A549 (cell line): ENCODE measurements at places on chromosomes 12 and 14.
A peak's percentile ranks its signal among the peaks of the same experiment; 100 is the strongest.

- DNase-seq, result no peak
Measured at GRCh38 chr14:74893614-74894091, 11.9 kb downstream of the DLST start.

DNA sequence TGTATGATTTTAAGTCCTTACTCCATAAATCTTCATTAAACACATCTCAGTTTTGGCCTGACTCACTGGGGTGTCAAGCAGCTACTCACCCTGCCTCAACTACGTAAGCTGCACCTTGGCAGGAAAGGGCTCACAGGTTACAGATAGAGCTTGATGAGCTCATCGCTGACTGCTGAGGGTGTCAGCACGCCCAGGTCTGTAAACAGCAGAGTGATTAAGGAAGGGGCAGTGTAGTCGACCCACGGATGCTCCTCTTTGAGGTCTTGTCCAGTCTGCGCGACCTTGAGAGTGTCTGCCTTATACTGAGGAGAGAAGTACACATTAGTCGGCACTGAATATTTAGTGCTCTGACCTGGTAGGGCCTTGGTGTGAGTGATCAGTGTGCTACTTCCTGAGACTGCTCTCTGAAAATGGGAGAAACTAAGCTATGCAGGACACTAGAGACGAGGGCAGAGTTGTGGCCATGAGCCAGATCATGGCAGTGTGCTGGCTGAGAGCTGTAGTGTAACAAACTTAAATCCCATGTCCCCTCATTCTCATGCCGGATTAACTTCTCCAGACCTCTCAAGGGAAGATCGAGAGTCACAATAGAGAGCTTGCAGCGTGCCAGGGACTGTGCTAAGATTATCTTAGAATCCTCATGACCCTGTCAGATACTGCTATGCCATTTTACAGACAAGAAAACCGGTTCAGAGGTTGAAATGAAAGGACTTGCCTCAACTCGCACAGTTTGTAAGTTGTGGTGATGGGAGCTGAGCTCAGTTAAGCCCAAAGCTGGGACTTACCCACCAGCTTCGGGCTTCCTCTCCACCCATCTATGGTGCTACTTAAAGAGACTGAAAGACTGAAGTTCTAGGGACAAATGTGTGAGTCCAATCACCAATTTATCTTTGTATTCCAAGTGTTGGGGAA lies 11.6 kb downstream of the EIF2B1 start:
- DNase-seq, result no peak

GRCh38 chr12:103469719-103470118 lies 26.0 kb downstream of the C12orf42 start:
- DNase-seq, result no peak

- peak; percentile 18 for DNase-seq
Measured at GRCh38 chr14:54772451-54772881, 130.2 kb downstream of the GCH1 start.

GRCh38 chr12:67651132-67651695 lies 2.7 kb downstream of the DYRK2 start:
- peak; percentile 46 for DNase-seq

GRCh38 chr12:64780531-64781279 lies 21.5 kb upstream of the GNS start:
- peak; percentile 33 for DNase-seq

GRCh38 chr12:79266343-79267144 lies 402.0 kb downstream of the SYT1 start:
- DNase-seq, result no peak

DNA sequence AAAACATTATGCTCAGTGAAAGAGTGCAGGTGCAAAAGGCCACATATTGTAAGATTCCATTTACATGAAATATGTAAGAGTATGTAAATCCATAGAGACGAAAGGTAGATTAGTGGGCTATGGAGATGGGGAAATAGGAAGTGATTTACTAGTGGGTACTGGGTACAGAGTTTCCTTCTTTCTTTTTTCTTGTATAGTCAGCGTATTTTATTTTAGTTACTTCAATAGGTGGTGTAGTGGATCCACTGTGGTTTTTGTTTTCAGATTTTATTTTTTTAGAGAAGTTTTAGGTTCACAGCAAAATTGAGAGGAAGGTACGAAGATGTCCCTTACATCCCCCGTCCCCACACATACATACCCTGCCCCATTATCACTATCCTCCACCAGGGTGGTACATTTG lies 6.1 kb upstream of the CIT start:
- DNase-seq, result no peak

DNA sequence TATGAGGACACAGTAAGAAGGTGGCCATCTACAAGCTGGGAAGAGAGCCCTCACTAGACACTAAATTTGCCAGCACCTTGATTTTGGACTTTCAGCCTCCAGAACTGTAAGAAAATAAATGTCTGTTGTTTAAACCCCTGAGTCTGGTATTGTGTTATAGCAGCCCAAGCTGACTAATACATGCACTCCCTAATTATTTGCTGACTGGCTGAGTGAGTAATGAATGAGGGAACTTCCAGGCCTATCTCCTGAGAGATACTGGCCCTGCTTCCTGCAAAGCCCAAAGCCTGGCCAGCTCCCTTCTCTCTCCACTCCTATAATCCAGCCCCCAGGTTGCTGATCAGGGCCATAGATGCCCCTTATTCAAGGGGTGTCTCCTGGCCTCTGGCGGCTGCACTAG lies 120.0 kb upstream of the NOS1 start:
- DNase-seq, result no peak

GRCh38 chr12:68158432-68158831 lies 1.1 kb downstream of the IFNG start:
- DNase-seq, result no peak

DNA sequence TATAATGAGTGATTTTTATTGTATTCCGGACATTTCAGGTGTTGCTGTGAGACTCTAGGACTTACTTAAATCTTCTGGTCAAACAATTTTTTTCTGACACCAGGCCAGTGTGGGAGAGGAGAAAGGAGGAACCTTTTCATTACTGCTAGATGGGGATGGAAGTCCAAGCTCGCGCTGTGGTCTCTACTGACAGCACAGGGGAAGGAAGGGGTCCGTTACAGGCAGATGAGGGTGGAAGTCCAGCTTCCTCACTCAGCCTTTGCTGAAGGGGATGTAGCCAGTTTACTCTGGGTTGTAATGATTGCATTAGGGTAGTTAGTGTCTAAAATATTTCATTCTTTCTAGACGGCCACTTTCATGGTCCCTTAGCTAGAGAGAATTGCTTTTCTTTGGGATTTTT lies 26.3 kb upstream of the ST8SIA1 start:
- no peak for DNase-seq

DNA sequence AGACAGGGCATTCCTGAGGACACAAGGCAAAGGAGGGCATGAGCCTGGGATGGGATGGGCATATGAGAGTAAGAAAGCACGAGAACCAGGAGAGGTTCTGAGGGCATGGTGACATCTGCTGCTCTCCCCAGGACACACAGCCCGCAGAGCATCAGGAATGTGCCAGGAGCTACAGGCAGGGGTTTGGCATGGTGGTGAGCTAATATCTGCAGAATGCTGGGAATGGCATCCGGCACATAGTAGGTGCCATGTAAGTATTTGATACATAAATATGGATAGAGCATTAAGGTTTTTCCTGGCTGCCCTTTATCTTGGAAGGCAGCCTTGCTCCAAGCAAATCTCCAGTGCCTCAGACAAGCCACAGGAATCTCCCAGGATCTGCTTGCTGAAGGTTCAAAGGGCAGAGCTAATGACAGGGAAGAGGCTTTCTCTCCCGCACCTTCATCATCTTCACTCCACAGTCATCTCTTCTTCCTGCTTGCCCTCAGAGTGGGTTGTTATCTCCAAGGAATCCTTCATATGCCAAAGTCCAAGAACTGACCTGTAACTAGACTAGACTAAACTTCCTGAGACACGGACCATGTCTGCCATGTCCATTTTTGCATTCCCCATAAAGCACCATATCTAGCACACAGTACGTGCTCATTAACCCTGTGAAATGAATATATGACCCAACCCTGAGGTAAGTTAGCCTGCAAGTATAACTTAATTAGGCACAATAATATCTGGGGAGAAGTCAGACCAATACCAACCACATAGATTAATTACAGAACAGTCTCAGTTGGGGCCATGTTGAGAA lies 62.0 kb upstream of the SCN8A start:
- no peak for DNase-seq

DNA sequence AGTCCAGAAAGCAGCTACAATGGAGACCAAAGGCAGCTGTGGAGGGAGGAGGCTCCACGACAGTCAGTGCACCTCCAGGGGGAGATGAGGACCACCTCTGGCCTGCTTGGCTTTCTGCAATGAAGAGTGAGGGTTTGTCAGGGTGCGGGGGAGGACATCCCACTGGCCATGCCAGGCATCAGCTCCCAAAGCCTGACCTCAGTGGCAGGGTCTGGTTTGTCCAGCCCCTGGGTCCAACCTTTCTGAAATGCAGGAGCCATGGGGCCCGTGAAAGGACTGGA lies 35.2 kb downstream of the SLC6A12 start:
- no peak for DNase-seq

- no peak for DNase-seq
Measured at GRCh38 chr12:66337381-66338010, 35.2 kb downstream of the HELB start.

DNA sequence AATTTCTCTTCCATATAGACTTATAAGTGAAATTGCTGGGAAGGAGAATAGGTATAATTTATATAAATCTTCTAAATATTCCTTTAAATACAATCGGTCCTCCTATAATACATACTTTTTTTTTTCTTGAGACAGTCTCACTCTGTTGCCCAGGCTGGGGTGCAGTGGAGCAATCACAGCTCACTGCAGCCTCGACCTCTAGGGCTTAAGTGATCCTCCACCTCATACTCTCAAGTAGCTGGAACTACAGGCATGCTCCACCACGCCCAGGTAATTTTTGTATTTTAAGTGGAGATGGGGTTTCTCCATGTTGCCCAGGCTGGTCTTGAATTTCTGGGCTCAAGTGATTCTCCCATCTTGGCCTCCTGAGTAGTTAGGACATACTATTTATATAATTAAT lies 29.7 kb upstream of the NPFF start:
- DNase-seq, result no peak

- no peak for DNase-seq
Measured at GRCh38 chr12:3743803-3744202, 9.1 kb downstream of the CRACR2A start.

DNA sequence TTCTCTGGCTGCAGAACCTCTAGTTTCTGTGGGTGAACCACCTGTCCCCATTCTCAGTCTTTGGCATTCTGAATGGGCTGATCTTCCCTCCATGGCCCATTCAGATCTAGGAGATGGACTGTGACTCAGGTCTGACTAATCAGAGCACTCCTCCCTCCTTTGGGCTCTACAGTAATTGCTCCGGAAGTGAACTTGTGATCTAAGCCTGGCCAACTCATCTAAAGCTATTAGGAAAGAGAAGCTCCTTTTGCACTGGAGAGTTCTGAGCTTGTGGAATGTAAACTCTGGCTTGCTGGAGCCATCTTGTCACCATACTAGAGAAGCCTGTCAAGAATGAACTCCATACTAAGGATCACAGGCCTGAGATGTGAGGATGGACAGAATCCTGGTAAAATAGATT lies 168.2 kb downstream of the SUDS3 start:
- DNase-seq, result peak; percentile 27

DNA sequence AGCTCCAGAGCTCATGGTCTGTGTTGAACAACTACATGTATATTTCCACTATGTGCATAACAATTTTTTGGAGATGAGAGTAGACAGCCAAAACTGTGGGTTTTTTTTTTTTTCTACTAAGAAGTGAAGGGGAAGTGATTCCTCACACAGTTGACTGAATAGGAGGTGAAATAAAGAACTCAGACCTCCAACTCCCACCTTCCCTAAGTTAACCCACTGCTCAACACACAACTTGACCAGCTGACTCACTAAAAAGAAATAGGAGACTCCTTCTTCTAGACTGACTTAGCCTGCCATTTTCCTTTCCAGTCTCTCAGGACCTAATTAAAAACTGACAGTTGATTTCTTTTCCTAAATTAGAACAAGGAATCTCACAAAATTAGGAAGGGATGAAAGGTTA lies 1.7 kb downstream of the M6PR start:
- DNase-seq, result no peak

GRCh38 chr14:58565832-58566231 lies 71.9 kb upstream of the DACT1 start:
- DNase-seq, result no peak

- no peak for DNase-seq
Measured at GRCh38 chr14:40367717-40368116, 935.5 kb upstream of the FBXO33 start.

DNA sequence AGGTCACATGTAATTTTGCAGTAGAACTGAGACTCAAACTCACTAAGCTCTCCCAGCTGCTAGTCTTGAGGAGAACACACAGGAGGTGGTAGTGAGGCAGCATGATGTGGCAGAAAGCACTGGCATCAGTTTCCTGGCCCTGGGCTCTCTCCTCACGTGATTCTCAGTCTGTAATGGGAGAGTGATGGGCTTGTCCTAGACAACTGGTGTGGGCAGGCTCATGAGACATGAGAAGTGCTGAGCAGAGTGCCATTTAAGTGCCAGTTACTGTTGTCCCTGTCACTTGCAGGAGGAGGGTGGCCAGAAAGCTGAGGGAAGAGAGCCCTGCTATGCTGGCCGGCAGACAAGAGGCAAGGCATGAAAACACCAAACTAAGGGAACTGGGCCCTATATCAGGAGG lies 48.5 kb upstream of the OVCH1 start:
- DNase-seq, result no peak

DNA sequence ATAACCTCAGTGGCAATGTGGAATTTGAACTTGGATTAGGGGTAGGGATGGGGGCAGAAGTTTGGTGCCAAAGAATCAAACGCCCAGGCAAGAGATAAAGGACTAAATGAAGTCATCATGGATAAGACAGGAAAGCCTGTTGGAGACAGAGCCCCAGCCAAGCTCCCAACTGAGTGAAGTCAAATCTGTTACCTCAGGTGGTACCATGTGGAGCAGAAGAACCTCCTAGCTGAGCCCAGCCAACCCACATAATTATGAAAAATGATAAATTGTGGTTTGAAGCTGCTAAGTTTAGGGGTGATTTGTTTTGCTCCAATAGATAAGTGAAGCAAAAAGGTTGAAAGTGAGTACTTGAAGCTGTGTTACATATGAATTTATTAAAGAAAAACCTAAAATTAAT lies 66.1 kb downstream of the SMOC1 start:
- no peak for DNase-seq

DNA sequence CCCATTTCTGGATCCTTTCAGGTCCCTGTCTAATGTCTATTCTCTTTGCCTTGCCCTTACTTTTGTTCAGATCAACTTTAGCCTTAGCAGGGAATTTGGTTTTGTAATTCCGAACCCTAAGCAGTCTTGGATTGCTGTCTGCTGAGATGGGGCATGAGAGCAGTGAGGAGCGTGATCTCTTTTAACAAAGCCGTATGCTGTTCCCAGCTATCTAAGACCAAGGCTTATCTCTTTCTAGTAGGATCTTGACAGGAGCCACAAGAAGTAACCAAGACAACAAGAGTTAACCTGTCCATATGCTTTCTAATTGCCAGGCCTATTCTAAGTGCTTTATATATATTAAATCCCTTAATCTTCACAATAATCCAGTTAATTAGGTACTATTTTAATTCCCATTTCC lies 4.5 kb upstream of the DHRS7 start:
- DNase-seq, result no peak

- DNase-seq, result no peak
Measured at GRCh38 chr12:95088379-95088778, 15.0 kb upstream of the NR2C1 start.
